ENCODE measurements at places on chromosomes 2 and 18. TPM values are rescaled to one million over a fixed set of nuclear protein-coding genes. Genes with fewer than 3 reads are reported as not detected.
A peak's percentile ranks its signal among the peaks of the same experiment; 100 is the strongest.

GRCh38 chr2:203565076-203565475 lies 30.0 kb upstream of the RAPH1 start:
- H3K27me3 ChIP-seq = no peaks in the 10 kb centered on the region
- no peak for DNase-seq
- no peak overlapping the region for H3K27ac ChIP-seq
- H3K4me1 ChIP-seq = peaks cover 42% of the 10 kb centered on the region
- H3K4me3 ChIP-seq = no peak overlapping the region

DNA sequence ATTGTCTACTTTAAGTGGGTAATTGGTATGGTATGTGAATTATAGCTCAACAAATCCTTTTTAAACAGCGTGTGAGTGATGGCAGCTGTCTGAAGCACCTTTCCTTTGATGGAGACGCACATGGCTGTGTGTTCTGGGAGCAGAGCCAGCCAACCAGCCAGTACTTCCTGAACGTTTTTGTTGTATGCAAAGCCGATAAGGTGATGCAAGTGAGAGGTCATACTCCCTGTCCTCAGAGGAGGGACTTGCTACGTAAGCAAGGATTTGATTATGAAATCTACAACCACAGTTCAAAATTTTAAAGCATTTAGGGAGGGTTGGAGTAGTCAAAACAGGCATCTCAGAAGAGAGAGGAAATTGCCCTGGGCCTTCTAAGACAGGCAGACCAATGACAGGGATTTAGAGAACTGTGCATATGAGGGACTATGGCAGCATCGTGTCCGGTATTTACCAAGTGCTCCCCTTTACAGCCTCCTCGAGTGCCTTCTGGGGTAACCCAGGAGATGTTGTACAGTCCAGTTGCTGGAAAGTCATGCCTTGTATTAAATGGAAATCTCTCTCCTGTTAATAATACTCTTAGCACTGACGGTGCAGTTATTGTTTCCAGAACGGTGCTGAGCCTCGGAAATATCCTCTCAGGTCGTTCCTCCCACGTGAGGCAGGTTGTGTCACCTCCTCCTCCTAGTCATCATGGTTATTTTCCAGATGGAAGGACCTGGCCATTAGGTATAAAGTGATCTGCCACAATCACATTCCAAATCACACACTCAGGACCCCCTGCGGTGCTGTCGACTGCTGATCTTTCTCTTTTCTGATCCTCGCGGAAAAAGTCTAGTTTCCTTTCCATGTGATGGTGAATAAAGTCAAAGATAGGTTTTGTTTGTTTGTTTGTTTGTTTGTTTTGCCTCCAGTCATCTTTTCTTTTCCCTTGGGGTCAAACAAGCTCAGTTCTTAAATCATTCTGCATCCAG lies 28.4 kb downstream of the ARHGEF4 start:
- H3K4me1 ChIP-seq = no peaks in the 10 kb centered on the region
- no peak overlapping the region for H3K4me3 ChIP-seq
- H3K36me3 ChIP-seq = no peaks in the 10 kb centered on the region
- H3K27ac ChIP-seq = no peak overlapping the region
- no peaks in the 10 kb centered on the region for H3K27me3 ChIP-seq
- DNase-seq = peak; percentile 88

GRCh38 chr18:9562584-9562983 lies 51.8 kb downstream of the PPP4R1 start:
- no peak for DNase-seq
- peaks cover 42% of the 10 kb centered on the region for H3K36me3 ChIP-seq
- no peaks in the 10 kb centered on the region for H3K27me3 ChIP-seq
- no peak overlapping the region for H3K4me3 ChIP-seq

DNA sequence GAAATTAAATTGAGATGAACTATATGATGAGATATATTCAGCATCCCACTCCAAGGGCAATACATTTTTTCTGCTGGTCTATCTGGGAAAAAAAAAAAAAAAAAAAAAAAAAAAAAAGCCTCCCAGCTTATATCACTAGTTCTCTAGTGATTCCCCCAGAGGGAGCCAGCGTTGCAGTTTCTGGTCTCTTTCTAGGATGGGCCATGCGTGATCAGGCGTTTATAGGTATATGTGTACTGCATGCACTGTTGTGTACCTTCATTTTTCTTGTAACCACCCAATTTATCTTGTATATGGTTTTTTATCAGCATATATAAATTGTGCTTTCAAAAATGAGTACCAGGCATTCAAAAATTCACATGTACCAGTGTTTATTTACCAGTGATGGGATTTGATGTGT lies 35.1 kb downstream of the DCDC2C start:
- no peaks in the 10 kb centered on the region for H3K27me3 ChIP-seq
- DNase-seq = peak; percentile 43
- no peaks in the 10 kb centered on the region for H3K36me3 ChIP-seq

DNA sequence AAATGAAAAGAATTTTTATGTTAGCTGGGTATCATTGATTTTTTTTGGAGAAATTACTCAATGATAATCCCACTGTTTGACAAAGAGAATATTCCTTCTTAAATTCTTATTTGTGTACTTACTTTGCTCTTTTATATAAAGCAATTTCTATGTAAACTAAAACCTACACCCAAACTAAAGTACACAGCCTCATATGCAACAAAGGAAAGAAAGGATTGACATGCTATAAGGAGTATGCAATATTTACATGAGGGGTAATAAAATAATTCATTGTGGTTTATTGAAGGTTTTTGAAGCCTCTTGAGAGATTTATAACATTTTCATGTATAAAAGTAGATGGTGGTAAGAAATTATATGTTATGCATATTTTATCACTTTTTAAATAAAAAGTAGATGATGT lies 368.5 kb downstream of the CDH7 start:
- no peaks in the 10 kb centered on the region for H3K4me1 ChIP-seq
- no peak overlapping the region for H3K27ac ChIP-seq
- DNase-seq = no peak
- H3K36me3 ChIP-seq = no peaks in the 10 kb centered on the region
- H3K27me3 ChIP-seq = no peaks in the 10 kb centered on the region

- H3K27me3 ChIP-seq = no peaks in the 10 kb centered on the region
- DNase-seq = no peak
- no peaks in the 10 kb centered on the region for H3K36me3 ChIP-seq
- no peaks in the 10 kb centered on the region for H3K4me1 ChIP-seq
These were observed 49.8 kb downstream of the PMS1 start for GRCh38 chr2:189834059-189834458.

- no peak overlapping the region for H3K27ac ChIP-seq
- H3K36me3 ChIP-seq = no peaks in the 10 kb centered on the region
- DNase-seq = no peak
- H3K4me3 ChIP-seq = no peak overlapping the region
- no peaks in the 10 kb centered on the region for H3K27me3 ChIP-seq
- H3K4me1 ChIP-seq = peaks cover 11% of the 10 kb centered on the region
These were observed 135.8 kb downstream of the CELF4 start for GRCh38 chr18:37429791-37430190.

DNA sequence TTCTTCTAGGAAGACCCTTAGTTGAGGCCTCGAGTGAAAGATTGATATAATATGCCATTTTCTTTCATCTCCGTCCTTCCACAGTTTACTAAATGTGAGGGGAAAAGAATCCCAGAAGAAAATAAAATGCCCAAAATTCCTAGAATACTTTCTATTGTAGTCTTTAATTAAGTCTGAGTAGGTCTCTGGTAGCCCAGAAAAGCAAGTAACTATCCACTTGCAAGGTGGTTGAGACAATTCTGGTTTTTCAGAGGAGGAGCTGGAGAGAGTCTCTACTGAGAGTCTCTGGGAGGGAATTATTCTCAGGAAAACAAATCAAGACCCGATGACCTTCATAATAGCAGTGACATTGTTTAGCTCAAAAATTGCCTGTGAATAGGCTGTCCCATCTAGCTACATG lies 63.9 kb upstream of the TTC39C start:
- no peaks in the 10 kb centered on the region for H3K4me1 ChIP-seq
- no peak for DNase-seq
- no peaks in the 10 kb centered on the region for H3K27me3 ChIP-seq

GRCh38 chr2:10424051-10424450 lies 24.1 kb downstream of the ODC1 start:
- DNase-seq = no peak
- no peaks in the 10 kb centered on the region for H3K36me3 ChIP-seq
- H3K27me3 ChIP-seq = no peaks in the 10 kb centered on the region

GRCh38 chr2:206219957-206220356 lies 54.5 kb upstream of the ZDBF2 start:
- DNase-seq = no peak
- no peaks in the 10 kb centered on the region for H3K27me3 ChIP-seq
- H3K36me3 ChIP-seq = no peaks in the 10 kb centered on the region
- H3K27ac ChIP-seq = no peak overlapping the region
- H3K4me3 ChIP-seq = no peak overlapping the region

GRCh38 chr18:58402247-58402646 lies 226.6 kb downstream of the ALPK2 start:
- no peak overlapping the region for H3K4me3 ChIP-seq
- DNase-seq = peak; percentile 83
- peaks cover 23% of the 10 kb centered on the region for H3K4me1 ChIP-seq
- H3K27ac ChIP-seq = no peak overlapping the region
- H3K27me3 ChIP-seq = no peaks in the 10 kb centered on the region

GRCh38 chr2:144475044-144475443 lies 44.9 kb downstream of the ZEB2 start:
- DNase-seq = no peak
- no peak overlapping the region for H3K4me3 ChIP-seq
- H3K27ac ChIP-seq = no peak overlapping the region
- no peaks in the 10 kb centered on the region for H3K27me3 ChIP-seq

DNA sequence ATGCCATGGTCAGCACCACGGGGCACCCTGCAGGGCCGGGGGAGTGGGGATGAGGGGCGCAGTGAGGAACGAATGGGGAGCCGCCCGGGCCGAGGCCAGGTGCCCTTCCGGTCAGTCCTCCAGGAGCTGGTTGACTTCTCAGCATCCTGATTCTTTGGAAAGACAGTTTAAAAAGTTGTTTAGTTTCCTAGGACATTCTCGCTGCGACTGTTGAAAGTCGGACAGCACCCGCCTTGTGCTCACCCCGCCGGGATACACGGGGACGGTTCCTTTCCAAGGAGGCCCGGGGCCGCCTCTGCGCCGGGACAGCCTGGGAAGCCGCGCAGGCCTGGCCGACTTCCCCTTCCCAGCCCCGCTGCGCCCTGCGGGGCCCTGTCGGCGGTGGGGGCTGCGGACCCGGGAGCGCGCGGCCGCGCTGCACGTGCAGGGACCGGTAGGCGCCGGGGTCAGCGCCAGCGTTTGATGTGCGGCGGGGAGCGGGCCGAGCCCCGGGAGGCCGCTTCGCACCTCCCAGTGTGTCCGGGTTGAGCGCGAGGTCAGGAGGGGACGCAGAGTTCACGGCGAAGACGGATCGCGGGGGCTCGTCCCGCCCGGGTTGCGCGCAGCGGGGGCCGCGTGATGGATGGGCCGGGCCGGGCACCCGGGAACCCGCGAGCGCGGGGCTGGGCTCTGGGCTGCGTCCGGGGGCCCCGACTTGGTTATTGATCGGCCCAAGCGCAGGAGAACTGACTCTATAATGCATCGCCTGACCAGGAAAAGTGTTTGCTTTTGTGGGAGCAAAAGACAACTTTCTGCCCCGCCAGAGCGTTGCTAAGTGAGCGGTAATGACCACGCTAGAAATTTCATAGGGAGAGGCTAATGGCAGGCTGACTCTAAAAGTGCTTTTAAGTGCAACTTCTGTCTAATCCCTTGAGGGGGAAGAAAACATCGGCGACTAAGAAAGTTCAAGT lies 28.0 kb upstream of the SMIM21 start:
- H3K4me1 ChIP-seq = peaks cover 5% of the 10 kb centered on the region
- no peaks in the 10 kb centered on the region for H3K36me3 ChIP-seq
- H3K27me3 ChIP-seq = no peaks in the 10 kb centered on the region
- peak overlapping the region; percentile 35 for H3K4me3 ChIP-seq
- H3K27ac ChIP-seq = peak overlapping the region; percentile 5

- H3K27ac ChIP-seq = no peak overlapping the region
- no peak overlapping the region for H3K4me3 ChIP-seq
- no peaks in the 10 kb centered on the region for H3K27me3 ChIP-seq
- peaks cover 12% of the 10 kb centered on the region for H3K4me1 ChIP-seq
These were observed 246.0 kb upstream of the KCNJ3 start for GRCh38 chr2:154452471-154452870.

- DNase-seq = peak; percentile 2
- H3K36me3 ChIP-seq = no peaks in the 10 kb centered on the region
- H3K27me3 ChIP-seq = no peaks in the 10 kb centered on the region
- H3K4me1 ChIP-seq = no peaks in the 10 kb centered on the region
- no peak overlapping the region for H3K27ac ChIP-seq
- no peak overlapping the region for H3K4me3 ChIP-seq
These were observed 54.0 kb downstream of the NAT8 start for GRCh38 chr2:73588177-73588576.

GRCh38 chr2:15627817-15628684 lies 36.4 kb downstream of the DDX1 start:
- H3K36me3 ChIP-seq = peaks cover 19% of the 10 kb centered on the region
- H3K4me3 ChIP-seq = no peak overlapping the region
- no peaks in the 10 kb centered on the region for H3K27me3 ChIP-seq
- peaks cover 4% of the 10 kb centered on the region for H3K4me1 ChIP-seq

- H3K27ac ChIP-seq = no peak overlapping the region
- no peak for DNase-seq
- no peak overlapping the region for H3K4me3 ChIP-seq
- no peaks in the 10 kb centered on the region for H3K36me3 ChIP-seq
- H3K27me3 ChIP-seq = peaks cover 27% of the 10 kb centered on the region
- H3K4me1 ChIP-seq = no peaks in the 10 kb centered on the region
These were observed 7.0 kb downstream of the INHBB start for GRCh38 chr2:120352696-120353590.

GRCh38 chr2:126817172-126817571 lies 81.5 kb upstream of the TEX51 start:
- DNase-seq = no peak
- no peaks in the 10 kb centered on the region for H3K36me3 ChIP-seq
- H3K27ac ChIP-seq = no peak overlapping the region
- no peaks in the 10 kb centered on the region for H3K4me1 ChIP-seq
- H3K4me3 ChIP-seq = no peak overlapping the region

GRCh38 chr2:98455494-98455976 lies 10.9 kb downstream of the INPP4A start:
- no peak for DNase-seq
- H3K27ac ChIP-seq = no peak overlapping the region
- no peaks in the 10 kb centered on the region for H3K27me3 ChIP-seq
- no peak overlapping the region for H3K4me3 ChIP-seq
- peaks cover 30% of the 10 kb centered on the region for H3K4me1 ChIP-seq
- no peaks in the 10 kb centered on the region for H3K36me3 ChIP-seq

DNA sequence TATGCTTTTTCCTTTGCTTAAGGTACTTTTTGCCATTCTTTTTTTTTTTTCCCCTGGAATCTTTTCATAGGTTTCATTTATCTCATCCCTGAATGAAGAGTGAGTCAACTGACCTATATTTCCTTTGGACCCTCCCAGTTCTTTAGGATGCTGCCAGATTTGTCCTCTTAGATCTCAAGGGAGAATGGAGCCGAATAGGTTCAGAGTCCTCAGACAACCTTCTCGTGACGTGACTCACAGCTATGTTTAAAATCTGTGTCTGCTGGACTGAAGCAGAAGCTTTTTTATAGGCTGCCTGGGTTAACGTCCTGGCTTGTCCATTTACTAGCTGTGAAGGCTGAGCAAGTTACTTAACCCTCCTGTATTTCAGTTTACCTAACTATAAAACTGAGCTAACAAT lies 358.6 kb downstream of the DLGAP1 start:
- no peak for DNase-seq
- H3K27ac ChIP-seq = no peak overlapping the region
- no peak overlapping the region for H3K4me3 ChIP-seq
- H3K36me3 ChIP-seq = no peaks in the 10 kb centered on the region

GRCh38 chr2:48709096-48710034 lies 46.2 kb downstream of the LHCGR start:
- peaks cover 9% of the 10 kb centered on the region for H3K4me1 ChIP-seq
- H3K27me3 ChIP-seq = no peaks in the 10 kb centered on the region
- no peak overlapping the region for H3K4me3 ChIP-seq
- no peak overlapping the region for H3K27ac ChIP-seq

Gene SLC9A2
- total RNA-seq = 0.06 TPM

Gene NLRC4
- total RNA-seq = 3.8 TPM

Gene EPB41L3
- total RNA-seq = 64.0 TPM

Gene AFF3
- total RNA-seq = 90.9 TPM

Gene ERBB4
- total RNA-seq = 16.8 TPM

Gene ABCB11
- total RNA-seq = 0.37 TPM

Gene TMEM127
- 30.6 TPM for total RNA-seq
